ENCODE measurements at places on chromosomes 12 and 14.

- DNase-seq: peak; percentile 73
These were observed 4.5 kb downstream of the DAO start for GRCh38 chr12:108884116-108885012.

DNA sequence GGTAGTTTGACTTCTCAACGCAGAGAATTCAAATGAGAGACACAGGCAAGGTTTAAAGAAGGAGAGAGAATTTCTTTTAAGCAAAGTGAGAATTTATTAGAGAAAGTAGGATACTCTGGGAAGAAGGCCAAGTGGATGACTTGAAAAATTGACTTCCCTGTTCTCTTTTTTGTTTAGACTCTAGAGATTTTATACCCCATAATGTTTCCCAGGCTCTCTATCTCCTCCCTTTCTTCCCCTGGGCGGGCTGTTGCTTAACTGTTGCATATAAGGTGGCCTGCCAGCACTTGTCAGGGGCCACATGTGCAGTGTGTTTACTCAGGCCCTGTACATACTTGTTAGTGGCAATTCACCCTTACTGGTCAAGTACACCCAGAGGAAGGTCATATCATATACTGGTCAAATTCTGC lies 403.7 kb downstream of the SLC6A15 start:
- DNase-seq: no peak

DNA sequence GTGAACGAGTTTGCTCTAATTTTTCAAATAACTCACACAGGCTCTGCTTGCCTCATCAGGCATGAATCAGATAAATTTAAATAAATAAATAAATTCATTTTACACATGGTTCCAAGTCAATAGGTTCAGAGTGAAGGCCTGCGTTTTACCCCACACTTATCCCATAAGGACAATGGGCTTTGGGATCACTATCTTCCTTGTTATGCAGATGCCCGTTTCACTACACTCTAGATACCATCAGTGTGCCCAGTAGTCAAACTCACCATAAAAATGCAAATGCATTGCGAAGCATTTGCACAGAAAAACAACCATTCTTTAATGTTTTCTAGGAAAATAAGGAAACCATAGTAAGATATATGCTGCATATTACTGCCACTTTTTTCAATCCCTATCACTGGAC lies 155.9 kb upstream of the CCDC196 start:
- DNase-seq: no peak

DNA sequence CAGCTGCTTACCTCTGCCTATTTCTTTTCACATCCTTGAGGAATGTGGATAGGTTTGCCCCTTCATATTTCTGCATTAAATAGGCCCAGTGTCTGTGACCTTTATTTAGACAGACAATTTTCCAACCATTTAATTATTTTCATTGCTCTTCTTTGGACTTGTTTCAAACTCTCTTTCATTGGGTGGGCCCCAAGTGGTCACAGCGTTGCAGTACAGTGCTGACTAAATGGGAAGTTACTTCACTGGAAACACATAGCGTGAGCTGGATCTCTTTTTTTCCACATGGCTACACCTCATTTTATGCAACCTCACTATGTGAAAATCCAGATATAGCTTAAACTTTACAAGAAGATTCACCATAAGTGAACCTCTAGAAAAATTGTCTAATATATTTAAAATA lies 438.9 kb downstream of the ADAMTS20 start:
- DNase-seq: peak; percentile 17

GRCh38 chr14:92951261-92951660 lies 28.3 kb downstream of the CHGA start:
- DNase-seq: no peak

DNA sequence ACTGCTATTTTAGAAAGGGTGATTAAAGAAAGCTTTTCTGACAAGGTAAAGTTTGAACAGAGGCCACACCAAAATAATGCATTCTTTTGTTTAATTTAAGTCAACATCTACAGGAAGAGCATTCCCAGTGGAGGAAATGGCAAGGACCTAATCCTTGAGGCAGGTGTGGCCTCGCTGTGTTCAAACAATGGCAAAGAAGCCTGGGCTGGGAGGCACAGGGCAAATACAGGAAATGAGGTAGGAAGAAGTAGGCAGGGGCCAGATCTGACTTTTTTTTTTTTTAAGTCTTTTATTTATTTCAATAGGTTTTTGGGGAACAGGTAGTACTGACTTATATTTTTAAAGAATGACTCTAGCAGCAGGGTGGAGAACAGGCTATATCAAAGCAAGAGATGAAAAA lies 53.5 kb downstream of the ARMH4 start:
- peak; percentile 71 for DNase-seq

DNA sequence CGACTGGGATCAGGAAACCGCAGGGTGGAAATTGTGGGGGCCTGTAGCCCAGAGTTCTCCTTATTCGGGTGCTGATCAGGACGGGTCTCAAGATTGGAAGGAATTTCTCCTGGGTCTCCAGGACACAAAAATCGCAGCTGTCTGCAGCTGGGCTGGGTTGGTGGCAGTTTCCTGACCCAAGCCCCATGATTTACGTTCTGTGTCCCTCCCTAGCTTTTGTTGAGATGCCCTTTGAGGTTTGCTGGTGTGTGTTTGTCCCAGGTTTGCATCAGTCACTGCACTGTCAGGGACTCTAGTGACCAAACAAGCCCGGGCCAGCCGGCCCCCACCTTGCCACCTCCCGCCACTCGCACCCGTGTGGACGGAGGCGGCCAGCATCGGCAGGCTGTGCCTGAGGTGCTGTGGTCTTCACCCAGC lies 89.5 kb downstream of the FBXL14 start:
- DNase-seq: no peak

DNA sequence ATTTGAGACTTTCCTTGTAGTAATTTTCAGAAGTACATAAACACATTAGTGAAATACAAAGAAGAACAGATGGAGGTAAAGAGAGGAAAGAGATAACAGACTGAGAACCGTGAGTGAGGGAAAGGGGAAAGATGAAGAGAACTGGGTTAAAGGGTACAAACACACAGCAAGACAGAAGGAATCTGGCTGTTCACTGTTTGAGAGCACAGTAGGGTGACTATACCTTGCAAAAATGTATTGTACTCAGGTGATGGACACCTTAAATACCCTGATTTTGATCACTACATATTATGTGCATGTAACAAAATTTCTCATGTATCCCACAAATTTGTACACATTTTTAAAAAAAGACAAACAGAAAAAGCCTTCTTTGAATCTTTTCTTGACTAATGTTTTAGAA lies 2.7 kb upstream of the TRHDE start:
- DNase-seq: no peak

- DNase-seq: no peak
These were observed 8.6 kb downstream of the VTI1B start for GRCh38 chr14:67665868-67666267.

DNA sequence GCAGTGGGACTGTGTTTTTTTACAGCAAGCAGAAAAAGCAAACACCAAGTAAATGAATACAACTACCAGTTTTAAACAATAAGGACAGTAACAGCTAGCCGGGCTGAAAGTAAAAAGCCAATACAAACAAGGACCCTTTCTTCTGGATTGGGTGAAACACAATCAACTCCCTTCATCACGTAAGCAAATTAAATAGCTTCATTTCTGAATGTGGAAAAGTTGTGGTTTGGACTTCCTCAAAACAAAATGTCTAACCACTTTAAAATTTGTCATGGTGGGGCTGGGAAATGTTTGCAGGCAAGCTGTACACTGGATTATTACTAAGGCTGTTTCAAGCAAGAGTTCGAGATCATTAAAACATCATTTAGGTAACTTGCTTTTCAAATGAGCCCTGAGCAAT lies 47.4 kb downstream of the TCHP start:
- no peak for DNase-seq

DNA sequence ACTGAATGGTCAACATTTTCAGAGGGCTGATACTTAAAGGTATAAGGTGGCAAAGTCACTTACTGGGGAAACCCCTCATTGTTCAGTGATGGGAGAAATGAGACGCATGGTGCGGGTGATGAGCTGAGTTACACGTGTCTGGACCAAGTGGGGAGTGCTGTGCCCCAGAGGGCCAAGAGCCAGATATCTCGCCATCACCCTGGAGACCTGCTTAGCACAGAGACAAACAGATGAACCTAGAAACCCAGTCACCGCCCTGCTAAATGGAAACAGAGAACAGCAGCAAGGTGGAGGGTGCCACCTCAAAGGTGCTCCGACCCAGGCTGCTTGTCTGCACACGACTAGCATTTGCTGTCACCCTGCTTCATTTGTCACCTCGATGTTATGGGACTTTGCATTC lies 92.4 kb downstream of the RBM19 start:
- DNase-seq: no peak

- DNase-seq: peak; percentile 3
These were observed 149.7 kb downstream of the PTPRO start for GRCh38 chr12:15472036-15472435.
